ENCODE measurements at places on chromosomes 3 and 15.

DNA sequence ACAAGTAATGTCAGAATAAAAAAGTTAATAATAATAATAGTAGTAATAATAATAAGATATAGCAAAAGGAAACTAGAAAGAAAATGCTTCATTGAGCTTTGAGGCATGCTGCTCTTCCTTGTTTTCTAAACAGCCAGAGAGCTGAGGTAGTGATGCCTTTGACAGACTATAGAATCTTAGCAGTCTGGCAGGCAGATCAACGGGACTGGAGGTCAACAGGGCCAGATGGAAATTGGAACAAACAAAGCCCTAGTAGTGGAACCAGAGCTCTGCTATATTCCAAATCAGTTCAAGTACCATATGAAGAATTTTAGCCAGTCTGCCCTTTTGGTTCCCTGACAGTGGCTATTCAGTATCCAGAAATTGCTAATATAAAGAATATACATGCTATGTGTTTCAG lies 278.6 kb downstream of the NLGN1 start:
- DNase-seq = no peak

DNA sequence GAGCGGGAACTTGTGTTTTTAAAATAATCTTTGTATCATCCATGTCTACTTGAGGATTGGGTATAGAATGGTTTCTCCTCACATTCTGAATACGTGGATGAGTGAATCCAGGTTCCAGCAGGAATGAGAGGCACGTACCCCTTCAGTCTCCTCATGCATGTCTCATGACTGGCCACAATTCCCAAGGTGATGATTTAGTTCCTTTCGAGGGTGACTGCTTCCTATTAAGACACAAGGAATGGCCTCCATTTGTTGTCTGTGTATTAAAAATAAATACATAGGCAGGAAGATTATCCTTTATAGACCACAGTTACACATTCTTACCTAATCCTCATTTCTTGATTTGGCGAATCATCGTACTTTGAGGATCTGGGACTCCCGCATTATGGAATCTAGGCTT lies 217.0 kb upstream of the LRIG1 start:
- no peak for DNase-seq

DNA sequence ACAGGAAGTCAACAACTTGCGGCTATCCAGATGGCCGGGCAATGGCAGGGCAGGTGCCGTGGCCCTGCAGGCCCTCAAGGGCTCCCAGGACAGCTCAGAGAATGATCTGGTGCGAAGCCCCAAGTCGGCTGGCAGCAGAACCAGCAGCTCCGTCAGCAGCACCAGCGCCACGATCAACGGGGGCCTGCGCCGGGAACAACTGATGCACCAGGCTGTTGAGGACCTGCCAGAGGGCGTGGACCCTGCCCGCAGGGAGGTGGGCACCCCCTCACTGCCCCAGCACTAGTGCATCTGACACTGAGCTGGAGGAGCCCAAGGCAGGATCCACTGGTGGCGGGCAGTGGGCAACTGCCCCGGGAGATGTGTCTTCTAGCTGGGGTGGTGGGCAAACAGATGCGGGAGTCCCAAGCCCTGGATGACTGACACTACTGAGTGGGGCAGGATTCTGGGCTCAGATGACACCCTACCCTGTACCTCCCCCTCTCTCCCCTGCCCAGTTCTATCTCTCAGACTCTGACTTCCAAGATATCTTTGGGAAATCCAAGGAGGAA lies 15.9 kb downstream of the VILL start:
- no peak for DNase-seq

- DNase-seq = no peak
Observed at GRCh38 chr3:43624619-43625305, 3.0 kb upstream of the ANO10 start.

DNA sequence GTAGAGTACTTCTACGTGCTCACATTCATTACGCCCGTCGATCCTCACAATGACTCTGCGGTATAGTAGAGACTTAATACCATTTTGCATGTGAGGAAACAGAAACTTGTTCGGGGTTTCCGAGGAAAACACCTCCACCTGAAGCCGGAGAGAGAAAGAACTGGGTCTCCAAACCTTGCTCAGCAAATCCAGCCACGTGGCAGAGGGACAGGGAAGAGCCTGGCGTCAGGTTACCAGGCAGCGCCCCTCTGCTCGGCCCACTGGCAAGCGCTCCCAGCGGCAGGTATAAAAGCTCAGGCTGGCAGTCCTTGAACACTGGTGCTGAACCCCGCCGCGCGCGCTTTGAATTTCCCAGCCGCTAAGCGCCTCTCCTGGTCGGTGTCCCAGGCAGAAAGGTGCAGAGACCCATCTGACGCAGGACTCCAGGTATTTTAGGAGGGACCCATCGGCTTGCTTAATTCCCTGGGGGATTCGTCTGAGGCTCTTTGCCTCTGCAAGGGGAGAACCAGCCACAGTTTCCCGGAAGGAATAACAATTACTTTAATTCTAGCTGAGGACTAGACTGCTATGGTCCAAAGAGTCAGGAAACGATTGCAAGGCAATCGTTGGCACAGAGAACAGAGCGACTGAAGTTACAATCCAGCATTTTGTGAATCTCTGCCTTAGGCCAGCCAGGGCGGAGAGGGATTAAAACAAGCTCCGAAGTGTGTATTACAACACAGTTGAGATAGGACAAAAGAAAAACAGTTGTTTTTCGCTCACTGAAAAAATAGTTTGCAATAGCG lies at the start of gene C2CD4A:
C2CD4A (plus strand) TSS at position 315 of the 785 bp plus-strand sequence. CDS start 637 bp downstream, outside the sequence.
- peak; percentile 56 for DNase-seq

Measured in T-helper 9 cell (primary cell).